Panc1 (cell line): ENCODE measurements at places on chromosomes 5 and 9. TPM values are rescaled to one million over a fixed set of nuclear protein-coding genes. Genes with fewer than 3 reads are reported as not detected.

CMYA5 gene
- 0.31 TPM for total RNA-seq

SLC6A7 gene
- total RNA-seq, result not detected

ALDH7A1 gene
- total RNA-seq, result 52.9 TPM

NPR3 gene
- total RNA-seq, result 0.10 TPM

PCDHGA1 gene
- 0.92 TPM for total RNA-seq

SMU1 gene
- 30.3 TPM for total RNA-seq

KCNN2 gene
- not detected for total RNA-seq
